ENCODE measurements at places on chromosomes 16 and 17. TPM values are rescaled to one million over a fixed set of nuclear protein-coding genes. Genes with fewer than 3 reads are reported as not detected.

DNA sequence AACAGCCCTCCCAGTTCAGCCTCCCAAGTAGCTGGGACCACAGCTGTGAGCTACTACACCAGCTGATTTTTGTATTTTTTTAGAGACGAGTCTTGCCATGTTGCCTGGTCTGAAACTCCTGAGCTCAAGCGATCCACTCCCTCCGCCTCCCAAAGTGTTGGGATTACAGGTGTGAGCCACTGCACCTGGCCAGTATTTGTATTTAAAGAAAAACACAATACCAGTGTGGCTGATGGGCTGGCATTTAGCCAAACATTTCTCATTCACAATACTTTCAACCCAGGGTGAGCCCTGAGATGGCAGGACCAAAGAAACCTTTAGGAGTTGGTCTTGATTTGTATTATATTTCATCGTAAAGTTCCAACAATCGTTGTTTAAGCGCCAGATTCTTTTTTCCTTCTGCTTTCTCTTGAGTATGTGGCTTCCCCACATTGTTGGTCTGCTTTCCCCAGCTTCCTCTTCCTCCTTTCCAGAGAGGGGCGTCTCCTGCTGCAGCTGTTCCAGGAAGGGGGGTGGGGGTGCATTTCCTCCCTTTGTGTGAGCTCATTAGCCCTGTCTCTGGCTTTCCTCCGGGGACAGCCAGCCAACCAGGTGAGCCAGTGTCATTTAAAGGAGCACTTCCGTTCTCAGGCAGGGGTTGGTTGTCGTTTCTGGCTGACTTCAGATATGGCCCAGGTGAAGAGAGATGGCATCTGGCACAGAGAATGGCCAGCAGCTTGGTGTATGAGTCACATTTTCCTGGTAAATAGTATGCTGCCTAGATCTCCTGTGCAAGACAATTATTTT, 79.9 kb downstream of the GPRC5B start:
- H3K27ac ChIP-seq = no peak overlapping the region
- H3K36me3 ChIP-seq = no peaks in the 10 kb centered on the region
- peaks cover 14% of the 10 kb centered on the region for H3K4me1 ChIP-seq
- no peak overlapping the region for H3K4me3 ChIP-seq
- no peak for DNase-seq

The TIGD7 gene
- 1.8 TPM for total RNA-seq

GRCh38 chr17:65813306-65813705, 251.9 kb upstream of the AXIN2 start:
- no peaks in the 10 kb centered on the region for H3K27me3 ChIP-seq
- DNase-seq = no peak
- no peaks in the 10 kb centered on the region for H3K4me1 ChIP-seq
- H3K27ac ChIP-seq = no peak overlapping the region
- H3K4me3 ChIP-seq = no peak overlapping the region
- no peaks in the 10 kb centered on the region for H3K36me3 ChIP-seq

GRCh38 chr16:1108299-1109252, 12.5 kb upstream of the C1QTNF8 start:
- no peak for DNase-seq
- no peak overlapping the region for H3K27ac ChIP-seq
- no peaks in the 10 kb centered on the region for H3K36me3 ChIP-seq
- H3K4me1 ChIP-seq = peaks cover 3% of the 10 kb centered on the region
- H3K4me3 ChIP-seq = no peak overlapping the region

- no peak overlapping the region for H3K4me3 ChIP-seq
- no peaks in the 10 kb centered on the region for H3K4me1 ChIP-seq
Measured at GRCh38 chr16:55469821-55470532, 9.0 kb upstream of the MMP2 start.

GRCh38 chr17:14038206-14038605, 31.1 kb upstream of the COX10 start:
- H3K4me3 ChIP-seq = no peak overlapping the region
- no peaks in the 10 kb centered on the region for H3K4me1 ChIP-seq
- no peak overlapping the region for H3K27ac ChIP-seq
- no peak for DNase-seq

DNA sequence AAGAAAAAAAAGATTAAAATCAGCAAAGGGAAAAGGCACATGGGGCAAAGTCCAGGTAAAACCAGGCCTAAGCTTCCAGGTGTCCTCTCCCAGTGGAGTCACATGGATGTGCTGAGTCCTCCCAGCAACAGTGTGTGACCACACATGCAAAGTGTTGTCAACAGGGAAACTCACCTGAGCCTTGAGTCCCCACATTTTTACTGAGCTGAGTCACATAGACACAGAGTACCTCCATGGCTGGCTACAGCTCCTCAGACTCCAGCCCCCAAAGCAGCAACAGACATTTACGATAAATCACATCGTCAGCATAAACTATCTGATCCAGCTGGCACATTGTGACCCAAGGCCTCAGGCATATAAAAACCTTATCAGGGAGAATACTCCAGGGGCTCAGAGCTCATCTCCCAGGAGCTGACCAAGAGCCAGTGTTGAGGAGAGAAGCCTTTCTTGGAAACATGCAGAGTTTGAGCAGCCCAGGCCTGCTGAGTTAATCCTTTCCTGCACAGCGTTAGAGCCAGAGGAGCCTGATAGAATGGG, 20.5 kb downstream of the ERCC4 start:
- no peaks in the 10 kb centered on the region for H3K27me3 ChIP-seq
- H3K4me1 ChIP-seq = peaks cover 36% of the 10 kb centered on the region
- no peak overlapping the region for H3K4me3 ChIP-seq

GRCh38 chr16:17304491-17305119, 166.2 kb downstream of the XYLT1 start:
- H3K4me3 ChIP-seq = no peak overlapping the region
- no peaks in the 10 kb centered on the region for H3K27me3 ChIP-seq
- H3K4me1 ChIP-seq = no peaks in the 10 kb centered on the region
- H3K36me3 ChIP-seq = no peaks in the 10 kb centered on the region
- no peak overlapping the region for H3K27ac ChIP-seq

GRCh38 chr16:30534368-30535105, at the start of gene ZNF747:
TSS of gene ZNF747 (minus strand) at chr16:30534858. CDS start at chr16:30534679, 179 bp downstream.
- H3K4me3 ChIP-seq = peak within 1 kb of the TSS; percentile 94
- H3K27me3 ChIP-seq = no peaks in the 10 kb centered on the region
- H3K4me1 ChIP-seq = peaks cover 7% of the 10 kb centered on the region
- H3K36me3 ChIP-seq = no peaks in the 10 kb centered on the region
- peak within 1 kb of the TSS; percentile 86 for H3K27ac ChIP-seq

The TPSB2 gene
- total RNA-seq = 0.09 TPM

GRCh38 chr17:13256545-13256944, 238.7 kb upstream of the ELAC2 start:
- H3K27me3 ChIP-seq = peaks cover 4% of the 10 kb centered on the region
- DNase-seq = no peak
- no peak overlapping the region for H3K4me3 ChIP-seq
- H3K4me1 ChIP-seq = no peaks in the 10 kb centered on the region
- H3K27ac ChIP-seq = no peak overlapping the region
- no peaks in the 10 kb centered on the region for H3K36me3 ChIP-seq

DNA sequence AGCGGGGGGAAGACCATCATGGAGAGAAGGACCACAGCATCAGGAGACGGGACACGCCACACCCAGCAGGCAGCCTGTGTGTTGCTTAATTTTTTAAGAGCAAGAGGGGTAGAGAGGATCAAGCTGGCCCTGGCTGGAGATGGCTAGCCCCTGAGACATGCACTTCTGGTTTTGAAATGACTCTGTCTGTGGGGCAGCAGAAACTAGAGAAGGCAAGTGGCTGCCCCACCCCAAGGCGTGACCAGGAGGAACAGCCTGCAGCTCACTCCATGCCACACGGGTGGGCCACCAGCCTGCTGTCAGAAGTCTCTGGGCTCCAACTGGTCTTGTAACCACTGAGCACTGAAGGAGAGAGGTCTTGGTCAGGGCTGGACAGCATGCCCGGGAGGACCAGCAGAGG, 75.5 kb downstream of the SOCS1 start:
- no peak overlapping the region for H3K27ac ChIP-seq
- H3K27me3 ChIP-seq = no peaks in the 10 kb centered on the region
- no peaks in the 10 kb centered on the region for H3K4me1 ChIP-seq

DNA sequence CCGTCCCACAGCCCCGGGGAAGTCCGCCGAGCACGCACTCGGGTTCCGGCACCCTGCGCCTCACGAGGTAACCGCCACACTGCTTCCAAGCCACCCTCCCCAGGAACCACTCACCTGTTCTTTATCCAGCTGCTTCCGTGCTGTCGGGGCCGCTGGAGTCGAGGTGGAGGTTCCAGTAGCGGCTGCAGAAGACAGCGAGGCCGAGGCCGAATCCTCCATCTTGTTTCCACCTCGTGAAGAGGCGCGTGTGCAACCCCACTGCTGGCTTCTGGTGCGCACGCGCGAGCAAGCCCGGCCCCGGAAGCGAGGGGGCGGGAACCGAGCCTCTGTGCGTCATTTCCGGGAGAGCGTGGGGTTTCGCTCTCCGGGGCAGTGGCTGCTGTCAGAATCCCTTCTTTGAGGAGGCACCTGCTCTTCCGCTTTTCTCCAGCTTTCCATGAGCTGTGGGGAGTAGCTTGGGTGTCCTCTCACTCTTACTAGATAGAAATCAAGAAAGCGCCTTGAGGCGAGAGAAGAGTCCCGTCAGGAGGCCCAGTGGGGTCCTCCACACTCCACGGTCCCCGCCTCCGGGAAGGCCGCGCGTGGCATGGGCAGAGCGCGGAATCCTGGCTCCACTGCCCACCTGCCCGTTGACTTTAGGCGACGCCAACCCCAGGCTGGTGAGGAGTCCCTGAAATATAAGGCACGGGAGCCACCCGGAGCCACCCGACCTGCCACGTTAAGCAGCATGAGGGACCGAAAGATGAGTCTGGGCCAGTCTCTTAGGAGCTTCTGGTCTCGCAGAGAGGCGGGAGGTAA, at the start of gene RSL1D1:
TSS of gene RSL1D1 (minus strand) at position 249 of the 798 bp plus-strand sequence. CDS start at position 219, 30 bp downstream.
- peak; percentile 98 for DNase-seq
- peaks cover 29% of the 10 kb centered on the region for H3K4me1 ChIP-seq
- peak within 1 kb of the TSS; percentile 96 for H3K4me3 ChIP-seq
- H3K27ac ChIP-seq = peak within 1 kb of the TSS; percentile 81
- no peaks in the 10 kb centered on the region for H3K27me3 ChIP-seq

The SLC38A10 gene
- total RNA-seq = 117 TPM

DNA sequence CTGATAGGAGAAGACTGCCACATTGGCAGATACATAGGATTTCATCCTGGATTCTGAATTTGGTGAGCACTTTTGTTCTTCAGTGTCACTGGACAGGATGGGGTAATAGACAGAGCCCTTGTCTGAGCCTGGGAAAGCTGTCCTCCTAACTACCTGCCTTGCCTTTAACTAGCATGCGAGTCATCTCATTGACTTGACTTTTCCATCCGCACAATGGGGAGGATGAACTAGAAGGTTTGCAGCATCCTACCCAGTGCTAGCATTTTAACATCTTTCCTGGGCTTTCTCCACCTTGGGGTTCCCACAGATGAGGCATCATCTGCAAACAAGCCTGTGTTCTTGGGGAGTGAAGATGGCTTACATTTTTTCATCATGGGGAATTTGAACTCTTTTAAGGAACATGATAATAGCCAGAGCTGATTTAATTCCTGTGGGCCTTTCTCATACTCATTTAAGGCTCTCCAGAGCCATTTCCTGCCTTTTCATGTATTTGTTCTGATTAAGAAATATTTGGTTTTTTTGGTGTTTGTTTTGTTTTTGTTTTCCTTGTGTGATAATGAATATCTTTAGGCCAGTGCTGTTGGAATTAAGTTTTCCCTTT, 139.5 kb downstream of the MSI2 start:
- no peaks in the 10 kb centered on the region for H3K4me1 ChIP-seq
- no peak overlapping the region for H3K27ac ChIP-seq
- H3K27me3 ChIP-seq = no peaks in the 10 kb centered on the region
- DNase-seq = no peak
- no peaks in the 10 kb centered on the region for H3K36me3 ChIP-seq
- no peak overlapping the region for H3K4me3 ChIP-seq

The HSF5 gene
- total RNA-seq = 0.09 TPM

DNA sequence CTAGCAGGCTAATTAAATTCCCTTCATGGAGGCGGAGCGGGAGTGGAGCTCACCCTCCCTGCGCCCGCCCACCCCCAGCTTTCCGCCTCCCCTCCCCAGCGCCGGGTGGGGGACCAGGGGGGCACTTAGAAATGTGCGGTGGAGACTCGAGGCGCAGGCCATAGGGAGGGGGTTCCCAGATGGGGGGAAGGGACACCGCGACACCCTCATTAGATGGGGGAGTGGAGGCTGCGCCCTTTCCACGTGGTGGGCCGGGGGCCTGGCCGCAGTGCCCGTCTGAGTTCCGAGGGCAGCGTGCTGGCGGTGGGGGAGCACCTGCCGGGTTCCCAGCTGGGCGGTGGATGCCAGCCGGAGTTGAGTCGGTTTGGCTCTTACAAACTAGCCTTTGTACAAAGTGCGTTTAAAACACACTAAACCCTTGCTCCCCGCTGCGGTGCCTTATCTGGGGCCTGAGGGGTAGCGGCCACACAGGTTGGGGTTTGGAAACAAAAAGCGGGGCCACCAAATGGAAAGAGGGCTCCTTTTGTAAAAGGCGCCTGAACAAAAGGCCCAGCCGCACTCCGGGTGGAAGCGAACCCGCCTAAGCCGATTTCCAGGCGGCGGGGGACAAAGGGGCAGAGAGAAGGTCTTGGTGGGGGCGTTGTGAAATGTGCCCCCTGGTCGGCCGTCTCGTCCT, 1.4 kb downstream of the GSE1 start:
- no peaks in the 10 kb centered on the region for H3K36me3 ChIP-seq
- DNase-seq = peak; percentile 50
- no peaks in the 10 kb centered on the region for H3K27me3 ChIP-seq
- peaks cover 12% of the 10 kb centered on the region for H3K4me1 ChIP-seq

DNA sequence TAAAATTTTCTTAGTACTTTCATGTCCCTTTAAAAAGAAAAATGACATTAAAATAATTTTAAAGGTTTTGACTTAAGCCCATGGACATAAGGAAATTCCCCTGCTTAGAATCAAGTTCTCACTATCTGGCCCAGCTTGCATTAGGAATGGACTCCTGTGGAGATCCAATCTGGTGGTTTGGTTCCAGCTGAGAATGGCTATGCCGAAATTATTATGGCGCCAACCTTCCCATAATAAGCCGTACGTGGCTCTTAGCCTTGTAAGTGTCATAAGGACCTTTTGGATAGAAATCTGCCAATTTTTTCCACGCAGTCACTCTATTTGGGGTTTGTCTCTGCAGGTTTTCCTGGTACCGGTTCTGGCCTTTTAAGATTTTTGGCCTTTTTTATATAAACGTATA, 262.1 kb upstream of the MAF start:
- no peaks in the 10 kb centered on the region for H3K36me3 ChIP-seq
- H3K4me3 ChIP-seq = no peak overlapping the region
- peaks cover 2% of the 10 kb centered on the region for H3K4me1 ChIP-seq

DNA sequence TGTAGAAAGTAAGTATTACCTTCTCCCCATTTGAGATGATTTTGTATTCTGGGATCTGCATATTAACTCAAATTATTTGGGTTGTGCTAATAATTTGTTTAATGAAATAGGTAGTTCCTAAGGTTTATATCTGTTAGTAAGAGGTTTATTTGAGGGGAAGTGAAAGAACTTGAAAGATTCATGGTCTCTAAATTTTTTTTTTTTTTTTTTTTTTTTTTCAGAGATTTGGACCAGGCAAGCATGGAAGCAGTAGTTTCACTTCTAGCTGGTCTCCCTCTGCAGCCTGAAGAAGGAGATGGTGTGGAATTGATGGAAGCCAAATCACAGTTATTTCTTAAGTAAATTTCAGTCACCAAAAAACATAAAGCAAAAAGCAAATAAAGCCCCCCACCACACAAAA, 65.2 kb downstream of the OMG start:
- H3K4me1 ChIP-seq = no peaks in the 10 kb centered on the region
- no peak overlapping the region for H3K4me3 ChIP-seq
- H3K36me3 ChIP-seq = peaks cover 8% of the 10 kb centered on the region
- no peak overlapping the region for H3K27ac ChIP-seq
- no peak for DNase-seq

- no peak for DNase-seq
- no peaks in the 10 kb centered on the region for H3K27me3 ChIP-seq
- no peak overlapping the region for H3K27ac ChIP-seq
- no peak overlapping the region for H3K4me3 ChIP-seq
- no peaks in the 10 kb centered on the region for H3K4me1 ChIP-seq
- H3K36me3 ChIP-seq = no peaks in the 10 kb centered on the region
Measured at GRCh38 chr16:65547772-65548446, 426.0 kb upstream of the CDH11 start.
